ENCODE measurements at places on chromosomes 5 and 9. TPM values are rescaled to one million over a fixed set of nuclear protein-coding genes. Genes with fewer than 3 reads are reported as not detected.

HRH2 gene
- total RNA-seq, result 70.4 TPM

PCDHGC5 gene
- total RNA-seq, result not detected

LCN9 gene
- not detected for total RNA-seq

DNA sequence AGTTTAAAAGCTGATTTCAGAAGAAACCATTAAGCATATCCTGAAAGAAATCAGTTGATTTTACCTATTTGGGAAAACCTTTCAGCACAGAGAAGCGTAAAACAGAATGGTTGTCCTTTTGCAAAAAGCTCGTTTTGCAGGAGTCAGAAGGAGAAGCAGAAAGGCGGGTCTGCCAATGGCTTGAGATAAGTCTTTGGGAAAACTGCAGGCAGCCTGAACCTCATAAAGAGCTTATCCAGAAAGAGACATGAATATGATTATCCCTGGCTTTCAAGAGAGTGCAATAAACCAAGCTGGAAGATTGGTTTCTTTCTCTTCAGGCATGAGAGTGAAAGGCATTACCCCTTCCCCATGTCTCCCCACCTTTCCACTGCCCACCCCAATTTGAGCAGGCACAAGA, 353.3 kb downstream of the ARHGEF28 start:
- no peaks in the 10 kb centered on the region for H3K4me1 ChIP-seq
- no peak overlapping the region for H3K27ac ChIP-seq
- no peak overlapping the region for H3K4me3 ChIP-seq
- no peaks in the 10 kb centered on the region for H3K27me3 ChIP-seq

DNA sequence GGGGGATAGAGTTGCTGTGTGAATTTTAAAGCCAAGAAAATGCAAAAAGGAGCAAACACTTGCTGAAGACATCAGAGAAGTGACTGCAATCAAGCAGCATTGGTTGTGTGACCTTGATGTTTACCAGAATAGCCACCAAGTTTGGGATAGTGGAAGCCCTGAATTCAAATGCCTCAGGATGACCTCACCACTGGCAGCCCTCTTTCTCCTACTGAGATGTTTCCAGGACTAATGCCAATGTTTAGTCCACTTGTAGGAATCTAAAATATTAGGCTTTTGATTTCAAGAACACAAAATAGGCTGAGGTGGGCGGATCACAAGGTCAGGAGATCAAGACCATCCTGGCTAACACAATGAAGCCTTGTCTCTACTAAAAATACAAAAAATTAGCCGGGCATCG, 112.2 kb upstream of the NUDT12 start:
- H3K27ac ChIP-seq, result no peak overlapping the region
- no peaks in the 10 kb centered on the region for H3K27me3 ChIP-seq
- H3K4me3 ChIP-seq, result no peak overlapping the region
- no peak for DNase-seq

DNA sequence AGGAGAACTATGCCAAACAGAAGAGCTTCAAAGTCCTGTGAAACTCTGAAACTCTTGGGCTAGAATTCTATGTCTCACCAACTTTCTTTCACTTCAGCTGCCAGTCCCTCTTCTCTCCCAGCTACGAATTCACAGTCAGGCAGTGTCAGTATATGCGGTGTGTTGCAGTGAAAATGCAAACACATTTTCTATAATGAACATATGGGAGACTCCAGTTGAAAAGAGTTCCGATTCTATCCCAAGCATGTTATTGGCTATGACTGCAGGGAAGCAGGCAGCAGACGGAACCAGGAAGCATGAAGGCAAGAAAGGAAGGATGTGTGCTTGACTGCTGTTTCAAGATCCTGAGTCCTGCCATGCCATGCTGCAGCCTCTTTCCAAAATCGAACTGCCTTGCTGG, 515.7 kb upstream of the TLE4 start:
- no peak for DNase-seq
- no peak overlapping the region for H3K4me3 ChIP-seq
- H3K4me1 ChIP-seq, result no peaks in the 10 kb centered on the region
- H3K36me3 ChIP-seq, result no peaks in the 10 kb centered on the region
- no peaks in the 10 kb centered on the region for H3K27me3 ChIP-seq

GRCh38 chr9:136080716-136081112, 14.4 kb downstream of the NACC2 start:
- H3K4me1 ChIP-seq, result peaks cover 5% of the 10 kb centered on the region
- H3K36me3 ChIP-seq, result no peaks in the 10 kb centered on the region
- no peak overlapping the region for H3K4me3 ChIP-seq
- peaks cover 4% of the 10 kb centered on the region for H3K27me3 ChIP-seq
- no peak overlapping the region for H3K27ac ChIP-seq

DNA sequence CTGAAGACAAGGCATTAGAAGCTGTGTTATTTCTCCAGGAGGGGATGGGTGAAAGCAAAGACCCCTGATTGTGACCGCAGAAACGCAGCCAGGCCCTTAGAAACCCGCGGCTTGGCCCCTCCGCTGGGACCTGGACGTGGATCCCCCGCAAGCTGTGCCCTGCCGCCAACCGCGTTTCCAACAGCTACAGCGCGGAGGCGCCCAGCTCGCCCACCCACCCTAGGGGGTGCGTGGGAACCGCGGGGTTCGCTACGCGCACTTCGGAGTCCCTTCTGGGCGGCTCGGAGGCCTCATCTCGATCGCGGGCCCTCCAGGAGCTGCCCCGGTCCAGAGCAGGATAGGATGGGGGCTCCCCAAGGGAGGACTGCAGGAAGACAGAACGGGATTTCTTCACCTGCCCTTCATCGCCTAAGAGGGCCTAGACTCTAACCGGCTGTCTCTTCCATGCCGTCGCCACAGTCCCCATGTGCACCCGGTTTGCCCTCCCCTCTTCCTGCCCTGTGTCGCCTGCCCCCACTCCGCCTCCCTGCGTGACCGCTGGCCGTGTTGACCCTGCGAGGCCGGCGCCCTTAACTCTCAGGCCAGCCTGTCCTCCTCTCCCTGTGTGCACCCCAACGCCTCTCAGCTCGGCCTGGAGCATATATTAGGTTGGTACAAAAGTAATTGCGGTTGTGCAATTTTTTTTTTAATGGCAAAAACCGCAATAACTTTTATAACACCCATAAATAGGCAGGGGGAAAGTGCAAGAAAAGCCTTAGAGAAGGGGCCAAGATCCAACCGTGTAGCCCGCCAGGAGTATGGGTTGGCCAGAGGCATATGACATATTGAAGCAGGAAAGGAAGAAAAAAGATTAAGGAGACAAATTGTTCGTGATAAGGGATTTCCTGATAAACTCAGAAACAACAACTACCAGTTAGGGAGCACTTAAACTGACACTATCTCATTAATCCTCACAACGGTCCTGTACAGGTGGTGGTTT, 68.1 kb upstream of the FREM1 start:
- H3K4me1 ChIP-seq, result no peaks in the 10 kb centered on the region
- H3K36me3 ChIP-seq, result no peaks in the 10 kb centered on the region
- peaks cover 6% of the 10 kb centered on the region for H3K27me3 ChIP-seq

DNA sequence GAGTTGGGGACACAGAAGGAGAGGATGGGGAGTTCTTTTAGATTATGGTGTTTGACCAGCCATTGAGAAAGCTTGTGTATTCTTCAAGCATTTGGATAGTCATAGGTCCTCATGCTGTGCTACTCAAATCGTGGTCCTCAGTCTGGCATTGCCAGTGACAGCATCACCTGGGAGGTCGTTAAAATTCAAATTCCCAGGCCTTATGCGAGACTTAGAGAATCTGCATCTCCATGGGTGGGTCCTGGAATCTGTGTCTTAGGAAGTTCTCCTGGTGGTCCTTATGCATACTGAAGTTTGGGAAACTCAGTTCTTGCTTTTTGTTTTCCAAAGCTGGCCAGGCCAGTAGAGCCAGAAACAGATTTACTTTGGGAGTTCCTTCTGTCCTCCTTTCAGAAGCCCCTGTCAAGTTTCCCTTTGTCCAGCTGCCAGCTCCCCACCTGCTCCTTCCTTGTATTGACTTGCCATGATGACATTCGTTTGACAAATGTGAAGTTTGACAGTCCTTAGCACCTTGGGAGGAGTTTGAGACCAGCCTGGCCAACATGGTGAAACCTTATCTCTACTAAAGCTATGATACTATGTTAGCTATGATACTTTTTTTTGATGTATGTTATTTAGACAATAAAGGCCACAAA, 95.6 kb downstream of the PALM2AKAP2 start:
- peaks cover 20% of the 10 kb centered on the region for H3K27me3 ChIP-seq
- peaks cover 12% of the 10 kb centered on the region for H3K4me1 ChIP-seq
- no peak overlapping the region for H3K4me3 ChIP-seq
- no peak overlapping the region for H3K27ac ChIP-seq
- no peaks in the 10 kb centered on the region for H3K36me3 ChIP-seq
- no peak for DNase-seq

GRCh38 chr9:72371151-72371550, 6.1 kb upstream of the ZFAND5 start:
- no peak for DNase-seq
- no peak overlapping the region for H3K27ac ChIP-seq
- peaks cover 3% of the 10 kb centered on the region for H3K27me3 ChIP-seq
- H3K4me3 ChIP-seq, result no peak overlapping the region
